Thoracic aorta (tissue), 2 donors: ENCODE measurements at places on chromosomes 13 and 19. TPM values are rescaled to one million over a fixed set of nuclear protein-coding genes. Genes with fewer than 3 reads are reported as not detected.

The C13orf42 gene
- total RNA-seq: not detected

The VSTM1 gene
- total RNA-seq: not detected

The ZNF536 gene
- total RNA-seq: 1.5 TPM

The CARM1 gene
- total RNA-seq: 18.5 TPM

The PNMA8A gene
- total RNA-seq: 14.6 TPM
